CD14-positive monocyte (primary cell): ENCODE measurements at places on chromosomes 11 and 22.
A peak's percentile ranks its signal among the peaks of the same experiment; 100 is the strongest.

DNA sequence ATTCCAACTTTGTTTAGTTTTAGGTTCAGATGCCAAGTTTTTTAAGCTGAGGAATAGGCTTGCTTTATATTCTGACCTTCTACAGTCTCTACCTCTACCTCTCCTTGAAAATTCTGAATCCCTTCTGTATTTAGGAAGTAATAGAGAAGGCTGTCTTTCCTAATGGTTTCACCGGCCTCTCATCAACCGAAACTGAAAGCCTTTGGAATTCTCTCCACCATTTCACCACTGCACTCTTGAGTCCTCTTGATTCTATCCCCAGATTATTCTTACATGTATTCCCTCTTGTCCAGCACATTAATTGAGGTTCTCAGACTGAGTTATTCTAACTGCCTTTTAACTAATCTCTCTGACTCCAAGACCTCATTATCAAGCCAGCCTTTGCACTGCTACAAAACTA, 67.7 kb upstream of the PICALM start:
- DNase-seq, result peak; percentile 54

- no peak for DNase-seq
Observed at GRCh38 chr22:44702479-44703198, 635 bp downstream of the PRR5 start.

- DNase-seq, result peak; percentile 92
Observed at GRCh38 chr11:118142809-118143208, 9.8 kb downstream of the SCN4B start.

DNA sequence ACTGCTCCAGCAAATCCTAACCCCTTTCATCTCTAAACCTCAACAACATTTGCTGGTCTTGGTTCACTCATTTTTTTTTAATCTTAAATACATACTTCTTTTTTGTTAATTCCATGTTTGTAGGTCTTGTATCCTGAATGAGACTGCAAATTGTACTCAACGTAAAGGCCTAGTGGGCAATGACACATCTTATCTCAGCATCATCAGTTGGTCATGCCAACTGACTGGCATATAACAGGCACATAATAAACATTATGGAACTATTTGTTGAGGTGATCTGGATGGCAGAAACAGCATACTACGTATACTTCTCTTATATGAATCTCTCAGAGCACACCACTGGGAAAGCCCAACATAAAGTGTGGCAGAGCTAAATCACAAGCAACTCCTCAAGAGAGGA, 116.7 kb downstream of the RBFOX2 start:
- no peak for DNase-seq

DNA sequence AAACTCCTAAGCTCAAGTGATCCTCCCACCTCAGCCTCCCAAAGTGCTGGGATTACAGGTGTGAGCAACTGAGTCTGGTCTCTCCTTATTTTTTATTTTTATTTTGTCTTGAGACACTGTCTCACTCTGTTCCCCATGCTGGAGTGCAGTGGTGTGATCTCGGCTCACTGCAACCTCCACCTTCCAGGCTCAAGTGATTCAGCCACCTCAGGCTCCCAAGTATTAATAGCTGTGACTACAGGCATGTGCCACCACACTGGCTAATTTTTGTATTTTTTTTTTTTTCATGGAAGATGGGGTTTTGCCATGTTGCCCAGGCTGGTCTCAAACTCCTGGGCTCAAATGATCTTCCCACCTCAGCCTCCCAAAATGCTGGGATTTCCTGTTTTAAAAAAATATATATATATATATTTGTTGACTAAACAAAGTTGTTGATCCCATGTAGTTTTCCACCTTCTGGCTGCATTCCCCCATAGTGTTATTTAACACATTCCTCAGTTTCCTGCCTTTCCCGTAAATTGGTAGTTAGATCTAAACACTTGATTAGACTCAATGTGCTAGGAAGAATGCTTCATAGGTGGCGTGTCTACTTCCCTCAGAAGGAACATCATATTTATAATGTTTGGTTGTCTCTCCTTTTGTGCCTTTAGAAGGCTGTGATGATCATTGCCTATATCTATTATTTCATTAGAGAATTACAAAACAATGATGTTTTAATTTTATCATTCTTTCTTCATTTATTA, 38.8 kb downstream of the LRRC32 start:
- DNase-seq, result no peak

GRCh38 chr22:42180349-42180842, 49.8 kb upstream of the CYP2D6 start:
- no peak for DNase-seq

GRCh38 chr11:114181752-114182151, 114.4 kb upstream of the NNMT start:
- DNase-seq, result no peak

DNA sequence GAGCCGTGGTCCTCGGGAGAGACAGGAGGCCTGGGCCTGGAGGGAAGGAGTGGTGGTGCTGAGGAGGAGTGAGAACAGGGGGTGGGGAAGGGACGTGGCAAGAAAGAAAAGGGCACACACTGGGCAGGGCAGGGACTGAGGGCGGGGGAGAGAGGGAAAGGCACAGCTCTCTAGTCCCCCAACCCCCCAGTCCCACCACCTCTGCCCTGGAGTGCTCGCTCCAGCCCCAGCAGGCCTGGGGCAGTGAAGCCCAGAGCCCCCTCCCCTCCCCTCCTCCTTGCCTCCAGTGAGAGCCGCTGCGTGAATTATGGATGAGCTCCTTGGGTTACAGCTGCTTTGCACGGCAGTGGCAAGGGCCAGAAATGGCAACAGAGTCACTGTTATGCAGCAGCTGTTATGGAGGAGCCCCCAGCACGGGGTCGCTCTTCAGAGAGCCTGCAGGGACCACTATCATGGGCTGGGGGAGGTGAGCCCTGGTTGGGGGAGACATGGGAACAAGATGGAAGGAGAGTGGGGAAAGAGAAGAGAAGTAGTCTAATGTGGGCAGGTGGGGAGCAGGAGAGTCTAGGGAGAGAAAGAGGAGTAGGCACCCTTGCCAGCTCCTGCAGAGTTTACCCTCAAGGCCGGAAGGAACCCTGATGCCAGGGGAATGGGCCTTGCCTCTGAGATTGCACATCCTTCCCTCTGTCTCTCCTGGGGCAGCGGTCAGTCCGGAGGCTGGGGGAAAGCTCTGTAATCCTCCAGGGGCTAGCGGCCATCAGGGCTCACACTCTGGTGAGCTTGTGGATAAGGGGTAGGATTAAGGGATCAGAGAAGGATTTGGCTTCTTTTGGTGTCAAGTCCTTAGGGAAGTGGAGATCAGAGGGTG, 3.6 kb downstream of the RTN4RL2 start:
- DNase-seq, result no peak

GRCh38 chr22:40368836-40369235, 1.6 kb upstream of the SGSM3 start:
- DNase-seq, result no peak

DNA sequence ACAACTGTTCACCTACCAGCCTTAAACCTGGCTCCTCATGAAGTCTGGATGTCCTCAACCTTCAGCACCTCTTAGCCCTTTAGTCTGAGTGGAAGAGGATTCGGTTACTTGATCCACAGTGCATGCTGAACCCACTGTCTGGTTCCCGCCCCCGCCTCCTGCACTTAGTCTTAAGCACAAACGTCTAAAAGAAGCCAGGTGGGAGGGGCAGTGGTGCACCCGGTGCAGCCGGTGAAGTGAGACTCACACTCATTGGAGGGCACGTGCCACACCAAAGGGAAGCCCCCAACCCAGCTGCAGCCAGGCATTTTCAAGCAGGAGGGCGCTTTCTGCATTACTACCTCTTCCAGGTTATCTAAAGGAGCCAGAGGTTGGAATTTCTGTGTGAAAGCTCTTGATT, 146.8 kb downstream of the COMMD9 start:
- no peak for DNase-seq

DNA sequence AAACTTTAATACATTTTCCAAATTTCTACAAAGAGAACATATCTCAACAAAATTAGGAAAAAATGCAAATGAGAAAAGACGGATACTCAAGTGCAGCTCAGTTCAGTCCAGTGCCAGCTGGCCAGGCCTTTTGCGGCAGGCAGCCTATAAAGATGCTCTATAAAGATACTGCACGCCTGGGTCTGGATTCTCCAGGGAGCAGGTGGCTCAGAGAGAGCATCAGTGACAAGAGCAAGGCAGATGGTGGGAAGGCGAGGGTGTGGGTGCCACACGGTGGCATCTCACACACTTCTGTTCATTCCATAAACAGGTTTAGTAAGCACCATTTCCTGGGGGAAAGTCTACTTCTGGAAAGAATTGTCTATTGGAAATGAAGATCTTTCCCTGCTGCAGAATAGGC, 18.1 kb upstream of the SCN3B start:
- no peak for DNase-seq

GRCh38 chr11:129382583-129382982, 6.9 kb downstream of the BARX2 start:
- no peak for DNase-seq

DNA sequence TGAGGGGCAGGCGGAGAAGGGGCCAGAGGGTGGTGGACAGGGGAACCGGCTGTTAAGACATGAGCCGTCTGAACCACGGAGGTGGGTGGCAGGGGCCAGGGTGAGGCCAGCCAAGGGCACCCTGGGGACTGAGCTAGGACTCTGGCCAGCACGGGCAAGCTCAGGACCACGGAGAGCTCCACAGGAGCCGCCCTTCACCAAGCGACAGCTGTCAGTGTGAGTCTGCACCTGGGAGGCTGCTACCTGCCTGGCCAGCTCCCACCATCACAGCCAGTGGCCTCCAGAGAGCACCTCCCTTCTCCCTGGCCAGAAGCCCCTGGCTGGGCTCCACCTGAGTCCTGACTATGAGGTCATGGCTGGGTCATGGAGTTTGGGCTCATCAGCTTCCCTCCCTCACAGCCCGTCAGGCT, 21.6 kb downstream of the MGAT3 start:
- DNase-seq, result no peak

GRCh38 chr11:126355926-126356897, 726 bp downstream of the ST3GAL4 start:
- peak; percentile 90 for DNase-seq

DNA sequence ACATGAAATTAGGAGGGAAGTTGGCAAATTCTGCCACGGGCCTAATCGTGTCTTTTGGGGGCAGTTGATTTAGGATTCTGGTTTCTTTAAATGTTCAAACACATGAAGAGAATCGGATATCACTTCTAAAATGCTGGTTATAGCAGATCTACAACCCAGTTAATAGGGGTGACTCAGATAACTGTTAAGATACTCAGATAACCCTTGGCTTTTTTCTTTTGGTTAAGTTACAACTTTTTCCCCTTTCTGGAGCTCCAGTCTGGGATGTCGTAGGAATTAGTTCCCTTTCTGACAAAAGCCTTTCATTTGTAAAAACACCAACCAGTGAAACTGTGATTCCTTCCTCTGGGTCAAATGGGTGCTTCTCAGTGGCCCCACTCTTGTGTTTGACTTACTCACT, 976 bp downstream of the DEPDC7 start:
- no peak for DNase-seq

GRCh38 chr22:46047841-46048595, 71.1 kb upstream of the WNT7B start:
- DNase-seq, result peak; percentile 81

DNA sequence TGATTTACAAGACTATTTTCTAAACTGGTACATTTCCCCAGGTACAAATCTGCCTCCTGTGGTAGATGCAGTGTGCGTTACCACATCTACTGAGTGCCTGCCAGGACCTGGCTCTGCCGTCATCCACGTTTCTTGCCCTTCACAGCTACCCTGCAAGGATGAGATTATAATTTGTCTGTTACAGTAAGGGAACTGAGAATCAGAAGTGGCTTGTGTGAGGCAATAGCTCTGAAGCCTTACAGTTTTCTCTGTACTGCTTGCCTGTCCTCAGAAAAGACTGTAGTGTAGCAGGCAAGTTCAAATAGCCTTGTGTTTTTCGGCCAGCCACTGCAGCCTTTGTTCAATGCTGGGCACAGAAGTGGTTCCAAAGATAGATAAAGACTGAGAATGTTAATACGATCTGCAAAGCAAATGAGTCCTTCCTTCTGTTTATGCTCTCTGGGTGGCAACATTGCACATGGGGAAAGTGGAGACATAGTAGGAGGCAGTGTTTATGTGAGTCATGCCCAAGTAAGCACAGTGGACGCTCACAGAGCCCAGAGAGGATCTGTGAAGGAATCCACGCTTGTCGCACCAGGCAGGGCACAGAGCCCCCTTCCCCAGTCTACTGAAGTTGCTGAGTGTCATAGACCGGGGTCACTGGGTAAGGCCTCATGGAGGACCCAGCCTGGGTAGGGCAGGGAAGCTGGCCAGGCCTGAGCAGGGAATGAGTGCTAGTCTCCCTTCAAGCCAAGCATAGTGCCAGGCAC, 49.1 kb downstream of the MICAL2 start:
- peak; percentile 74 for DNase-seq

- peak; percentile 76 for DNase-seq
Observed at GRCh38 chr22:39266398-39267030, 21.7 kb upstream of the PDGFB start.

DNA sequence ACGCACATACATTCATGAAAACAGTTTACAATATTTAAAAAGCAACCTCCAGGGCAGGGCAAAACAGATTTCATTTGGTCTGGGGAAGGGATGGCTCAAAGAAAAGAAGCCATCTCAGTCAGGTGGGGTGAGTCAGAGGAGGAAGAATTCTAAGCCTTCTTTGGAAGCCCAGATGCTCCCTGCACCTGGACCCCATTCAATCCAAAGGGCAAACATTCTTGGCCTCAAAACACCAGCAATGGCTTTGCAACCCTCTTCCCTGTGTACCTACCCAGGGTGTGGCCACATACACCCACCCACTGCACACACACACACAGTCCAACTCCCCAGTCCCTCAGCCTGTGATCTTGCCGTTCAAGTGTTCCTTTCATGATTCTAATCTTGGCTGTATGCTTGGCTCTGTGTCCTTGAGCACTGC, 2.0 kb downstream of the KCNE3 start:
- DNase-seq, result no peak

DNA sequence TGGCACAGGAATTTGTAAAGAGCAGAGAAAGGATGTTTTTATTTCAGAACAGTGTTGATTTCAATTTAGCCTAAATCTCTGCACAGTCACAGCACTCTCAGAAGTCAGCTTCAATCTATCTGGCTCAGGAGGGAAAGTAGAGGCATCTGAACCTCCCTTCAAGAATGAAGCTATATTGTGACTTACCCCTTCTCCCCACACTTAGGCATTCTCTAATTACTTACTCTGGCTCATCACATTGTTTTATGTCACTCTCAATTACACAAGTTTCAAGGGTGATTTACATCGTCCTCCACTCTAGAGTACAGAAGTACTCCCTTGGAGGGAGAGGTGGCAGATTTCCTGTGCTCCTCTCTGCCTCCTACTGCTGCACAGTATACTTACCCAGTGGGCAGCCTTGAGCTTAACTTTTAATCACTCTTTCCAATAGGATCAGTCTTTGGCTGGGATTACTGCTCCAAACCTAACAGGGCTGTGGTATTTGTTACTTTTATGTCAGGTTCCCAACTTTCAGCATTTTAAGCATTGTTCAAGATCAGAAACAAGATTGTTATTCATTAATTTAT, 211.4 kb downstream of the AASDHPPT start:
- DNase-seq, result no peak

DNA sequence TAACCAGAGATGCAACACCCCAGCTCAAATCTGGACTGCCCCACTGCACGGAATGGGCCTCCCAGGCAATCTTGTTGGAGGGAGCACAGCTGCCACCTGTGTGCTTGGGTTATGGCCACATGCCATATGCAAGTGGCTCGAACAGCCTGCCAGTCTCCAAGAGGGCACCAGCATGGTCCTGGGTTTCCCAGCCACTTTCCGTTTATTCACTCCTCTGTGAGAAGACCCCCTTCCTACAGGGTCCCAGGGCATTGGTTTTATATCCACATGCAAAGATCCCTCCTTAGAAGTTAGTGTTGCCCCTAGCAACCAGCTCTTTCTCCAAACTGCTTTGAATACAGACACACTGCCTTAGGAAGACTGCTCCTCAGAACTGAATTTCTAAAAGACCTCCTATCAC, 487.8 kb downstream of the BUD13 start:
- no peak for DNase-seq
